ENCODE measurements at places on chromosomes 6 and 20.

GRCh38 chr20:33864324-33864963 is 53.3 kb downstream of the CHMP4B start:
- no peak for DNase-seq

GRCh38 chr6:170155464-170156196 is 135.2 kb downstream of the DLL1 start:
- no peak for DNase-seq

DNA sequence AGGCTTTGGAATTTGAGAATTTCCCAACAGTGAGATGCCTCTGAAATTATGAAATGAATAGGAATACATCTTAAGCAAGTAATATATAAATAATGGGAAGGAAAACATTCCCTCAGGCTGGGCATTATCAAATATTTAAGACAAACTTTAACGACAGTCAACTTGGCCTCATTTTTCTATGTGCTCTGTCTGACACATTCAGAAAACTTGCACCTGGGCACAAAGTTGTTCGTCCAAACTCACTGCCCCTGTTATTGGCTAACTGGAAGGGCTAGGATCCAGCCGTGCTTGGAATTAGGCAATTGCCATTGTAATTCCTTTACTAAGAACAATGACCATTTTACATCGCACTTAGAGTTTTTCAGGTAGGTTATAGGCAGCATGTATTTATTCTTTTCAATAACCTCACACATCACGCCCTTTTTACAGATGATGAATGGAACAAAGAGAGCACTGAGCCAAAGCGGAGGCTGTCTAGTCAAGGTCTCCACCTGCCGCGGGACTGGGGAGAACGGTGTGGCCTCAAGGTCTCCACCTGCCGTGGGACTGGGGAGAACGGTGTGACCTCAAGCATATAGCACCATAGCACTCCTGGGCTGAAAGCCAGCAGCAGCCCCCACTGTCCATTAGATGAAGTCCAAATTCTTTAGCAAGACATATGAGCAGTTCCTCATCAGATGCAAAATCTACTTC is 40.7 kb upstream of the FOXQ1 start:
- DNase-seq, result no peak

DNA sequence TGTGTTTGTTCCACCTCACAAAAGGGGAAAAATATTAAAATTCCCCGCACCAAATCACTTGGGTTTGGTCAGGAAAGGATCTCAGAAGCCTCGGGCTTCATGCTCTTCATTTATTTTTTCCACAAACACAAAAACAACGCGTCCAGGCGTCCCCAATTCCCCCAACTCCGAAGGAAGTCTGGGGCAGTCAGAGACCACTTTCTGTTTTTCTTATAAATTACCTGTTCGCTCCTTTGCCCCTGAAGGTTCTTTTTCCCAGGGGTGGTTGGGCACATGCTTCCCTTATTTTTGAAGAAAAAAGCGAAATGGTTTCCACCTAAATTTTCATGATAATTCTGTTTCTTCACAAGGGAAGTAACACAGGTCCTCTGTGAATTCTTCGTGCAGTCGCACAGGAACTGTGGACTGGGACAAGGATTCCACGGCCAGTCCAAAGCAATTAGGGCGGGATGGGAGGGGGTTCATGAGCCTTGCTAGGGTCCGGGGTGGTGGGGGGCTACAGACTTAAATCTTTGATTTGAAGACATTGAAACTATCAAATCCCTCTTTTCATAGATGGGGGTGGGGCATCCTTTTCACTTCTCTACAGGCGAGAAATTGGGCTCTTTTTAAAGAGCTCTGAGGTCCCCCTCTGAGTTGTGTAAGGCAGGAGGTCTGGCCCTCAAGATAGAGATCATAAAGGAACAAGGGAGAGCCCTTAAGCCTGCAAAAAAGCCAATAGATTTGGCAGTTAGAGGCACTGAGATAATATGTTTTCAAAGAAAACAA is 30.5 kb upstream of the HFE start:
- peak; percentile 63 for DNase-seq

DNA sequence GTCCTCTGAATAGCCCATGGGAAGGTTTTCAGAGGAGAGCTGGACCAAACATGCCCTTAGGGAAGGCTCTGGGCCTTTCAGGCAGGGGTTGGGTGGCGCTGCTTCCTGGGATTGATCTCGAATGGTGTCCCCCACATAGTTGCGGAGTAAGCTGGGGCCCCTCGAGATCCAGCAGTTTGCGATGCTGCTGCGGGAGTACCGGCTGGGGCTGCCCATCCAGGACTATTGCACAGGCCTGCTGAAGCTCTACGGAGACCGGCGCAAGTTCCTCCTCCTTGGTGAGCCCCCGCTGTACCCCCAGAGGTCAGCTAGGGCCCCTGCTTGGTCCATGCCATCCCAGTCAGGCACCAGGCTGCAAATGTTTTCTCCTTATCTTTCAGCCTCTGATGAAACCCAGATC is 19.3 kb downstream of the CCM2L start:
- no peak for DNase-seq

- DNase-seq, result no peak
Observed at GRCh38 chr20:57743450-57744095, 33.8 kb upstream of the PMEPA1 start.

DNA sequence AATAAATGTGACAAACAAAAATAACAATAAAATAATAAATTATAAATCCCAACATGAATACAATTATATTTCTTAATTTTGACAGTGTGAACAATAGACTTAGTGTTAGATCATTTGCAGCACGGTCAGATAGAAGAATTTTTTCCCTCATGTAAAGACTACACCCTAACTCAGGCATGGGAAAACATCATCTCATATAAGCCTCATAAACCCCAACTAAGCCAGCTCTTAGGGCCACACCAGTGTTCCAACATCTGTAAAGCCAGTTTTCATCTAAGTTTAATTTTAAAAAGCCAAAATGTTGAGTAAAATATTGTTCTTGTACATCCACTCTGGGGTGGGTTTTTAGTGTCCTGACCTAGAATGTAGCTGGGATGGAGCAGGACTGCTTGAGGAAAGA is 167.4 kb downstream of the QRSL1 start:
- DNase-seq, result no peak

DNA sequence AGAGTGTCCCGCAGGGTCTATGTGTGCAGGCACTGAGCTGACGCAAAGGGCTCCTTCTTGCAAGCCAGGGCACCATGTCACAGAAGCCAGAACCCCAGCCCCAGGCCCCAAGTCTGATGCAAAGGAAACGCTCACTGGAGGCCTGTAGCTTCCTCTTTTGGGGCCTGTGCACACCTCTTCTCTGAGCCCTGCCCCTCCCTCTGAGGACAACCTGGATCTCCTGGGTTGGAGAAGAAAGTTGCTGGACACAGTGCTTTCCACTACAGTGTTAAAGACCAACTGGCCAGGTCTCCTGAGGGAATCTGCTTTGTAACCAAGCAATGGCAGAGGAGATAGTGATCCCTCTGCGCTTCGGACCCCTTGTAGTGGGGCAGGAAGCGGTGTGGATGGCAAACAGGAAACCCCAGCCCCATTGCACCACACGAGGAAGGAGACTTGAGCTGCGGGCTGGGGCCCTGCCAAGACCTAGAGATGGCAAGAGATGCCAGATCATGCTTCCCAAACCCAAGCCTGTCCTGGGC is 90.0 kb downstream of the PRND start:
- DNase-seq, result no peak

DNA sequence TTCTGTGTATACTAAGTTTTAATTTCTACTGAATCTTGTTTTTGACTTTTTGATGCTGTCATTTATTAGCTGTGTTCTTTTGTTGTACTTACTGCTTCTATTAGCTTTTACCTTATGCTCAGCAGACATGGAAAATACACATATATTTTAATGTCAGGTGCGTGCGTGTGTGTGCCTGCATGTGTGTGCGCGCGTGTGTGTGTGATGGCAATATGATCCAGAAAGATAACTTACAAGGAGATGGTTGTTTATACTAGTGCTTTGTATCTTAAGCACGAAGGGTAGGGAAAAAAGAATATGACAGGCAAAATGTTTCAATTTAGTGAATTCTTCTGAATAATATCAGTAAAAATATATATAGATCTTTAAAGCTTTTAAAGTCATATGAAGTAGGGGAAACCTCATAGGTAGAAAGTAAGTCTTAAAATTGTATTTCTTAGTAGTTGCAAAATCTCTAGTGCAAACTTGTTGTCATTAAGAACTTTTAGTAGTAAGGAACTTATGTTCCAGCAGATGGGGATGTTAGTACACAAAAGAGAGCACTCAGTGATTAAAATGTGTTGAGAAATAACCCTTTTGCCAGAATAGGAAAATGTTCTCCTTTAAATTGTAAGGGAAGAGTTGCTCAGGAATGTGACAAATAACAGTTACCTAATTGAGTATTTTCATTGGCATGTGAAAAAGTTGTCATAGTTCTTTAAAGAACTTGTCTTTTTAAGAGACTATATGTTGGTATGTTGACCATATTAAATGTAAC is 13.2 kb downstream of the QKI start:
- DNase-seq, result peak; percentile 11

- DNase-seq, result peak; percentile 19
Observed at GRCh38 chr6:32700391-32701040, 34.1 kb upstream of the HLA-DQB1 start.

DNA sequence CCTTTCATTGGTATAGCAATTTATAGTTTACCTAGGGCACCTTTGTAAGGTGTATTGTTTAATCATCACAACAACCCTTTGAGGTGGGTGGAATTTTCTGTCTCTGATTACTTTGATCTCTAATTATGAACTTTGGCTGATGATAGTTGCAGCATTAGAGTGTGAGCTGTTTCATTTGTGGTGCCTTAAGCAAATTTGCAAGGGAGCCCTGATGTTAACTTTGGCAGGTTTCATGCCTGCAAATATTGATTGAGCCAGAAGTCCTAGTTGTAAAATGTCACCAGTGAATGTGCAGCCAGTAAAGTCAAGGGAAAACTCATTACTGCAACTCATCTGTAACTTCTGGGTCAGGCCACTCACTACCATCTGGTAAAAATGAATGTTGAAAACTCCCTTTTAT is 29.8 kb downstream of the CTNNBL1 start:
- peak; percentile 64 for DNase-seq

DNA sequence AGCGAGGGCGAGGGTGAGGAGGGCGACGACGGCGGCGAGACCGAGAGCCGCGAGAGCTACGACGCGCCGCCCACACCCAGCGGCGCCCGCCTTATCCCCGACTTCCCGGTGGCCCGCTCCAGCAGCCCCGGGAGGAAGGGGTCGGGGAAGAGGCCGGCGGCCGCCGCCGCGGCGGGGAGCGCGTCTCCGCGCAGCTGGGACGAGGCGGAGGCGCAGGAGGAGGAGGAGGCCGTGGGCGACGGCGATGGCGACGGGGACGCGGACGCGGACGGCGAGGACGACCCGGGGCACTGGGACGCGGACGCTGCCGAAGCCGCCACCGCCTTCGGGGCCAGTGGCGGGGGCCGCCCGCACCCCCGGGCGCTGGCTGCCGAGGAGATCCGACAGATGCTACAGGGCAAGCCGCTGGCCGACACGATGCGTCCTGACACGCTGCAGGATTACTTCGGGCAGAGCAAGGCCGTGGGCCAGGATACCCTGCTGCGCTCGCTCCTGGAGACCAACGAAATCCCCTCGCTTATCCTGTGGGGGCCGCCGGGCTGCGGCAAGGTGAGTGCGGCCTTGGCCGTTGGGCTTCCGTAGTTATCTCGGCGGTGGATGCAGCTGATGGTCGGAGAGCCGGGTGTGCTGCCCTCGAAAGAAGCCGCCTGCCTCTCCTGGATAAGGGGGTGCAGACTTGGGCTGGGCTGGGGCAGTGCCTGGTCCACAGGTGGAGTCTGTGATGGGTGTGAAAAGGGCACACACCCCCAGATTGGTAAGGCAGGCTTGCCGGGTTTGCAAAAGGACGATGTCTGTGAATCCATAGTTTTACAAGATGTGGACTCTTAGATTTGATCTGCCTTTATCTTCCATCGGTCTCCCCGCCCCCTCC is 938 bp downstream of the WRNIP1 start:
- peak; percentile 39 for DNase-seq

GRCh38 chr6:40887792-40888340 is 151.2 kb downstream of the UNC5CL start:
- no peak for DNase-seq

DNA sequence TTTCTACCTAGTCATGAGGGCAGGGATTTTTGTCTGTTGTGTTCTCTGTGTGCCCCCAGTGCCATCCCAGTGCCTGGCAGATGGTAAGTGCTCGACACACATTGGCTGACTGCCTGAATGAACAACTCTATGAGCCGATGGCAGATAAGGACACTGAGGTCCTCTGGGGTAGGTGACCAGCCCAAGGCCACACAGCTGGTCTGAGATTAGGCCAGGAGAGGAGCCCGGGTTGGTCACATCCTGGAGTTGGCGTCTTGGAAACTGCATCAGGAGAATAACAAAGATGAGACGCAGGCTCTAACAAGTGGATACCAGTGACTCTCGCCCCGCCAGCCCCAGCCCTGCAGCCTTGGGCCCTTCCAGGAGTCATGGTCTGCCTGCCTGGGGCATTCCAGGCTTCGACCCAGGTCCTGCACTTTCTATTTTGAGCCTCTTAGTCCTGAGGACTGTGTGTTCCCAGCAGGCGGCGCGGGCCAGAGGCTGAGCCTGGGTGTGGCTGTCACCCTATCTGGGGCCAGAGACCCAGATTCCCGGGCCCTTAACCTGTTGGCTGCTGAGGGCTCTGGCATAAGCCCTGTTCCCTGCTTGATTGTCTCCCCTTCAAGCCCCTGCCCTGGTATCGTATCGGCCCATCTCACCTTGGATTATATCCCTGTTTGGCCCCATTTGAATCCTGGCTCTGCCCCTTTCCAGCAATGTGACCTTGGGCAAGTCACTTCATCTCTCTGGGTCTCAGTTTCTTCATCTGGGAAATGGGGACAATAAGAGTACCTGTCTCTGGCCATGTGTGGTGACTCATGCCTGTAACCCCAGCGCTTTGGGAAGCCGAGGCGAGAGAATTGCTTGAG is 88.3 kb downstream of the CEBPB start:
- no peak for DNase-seq

DNA sequence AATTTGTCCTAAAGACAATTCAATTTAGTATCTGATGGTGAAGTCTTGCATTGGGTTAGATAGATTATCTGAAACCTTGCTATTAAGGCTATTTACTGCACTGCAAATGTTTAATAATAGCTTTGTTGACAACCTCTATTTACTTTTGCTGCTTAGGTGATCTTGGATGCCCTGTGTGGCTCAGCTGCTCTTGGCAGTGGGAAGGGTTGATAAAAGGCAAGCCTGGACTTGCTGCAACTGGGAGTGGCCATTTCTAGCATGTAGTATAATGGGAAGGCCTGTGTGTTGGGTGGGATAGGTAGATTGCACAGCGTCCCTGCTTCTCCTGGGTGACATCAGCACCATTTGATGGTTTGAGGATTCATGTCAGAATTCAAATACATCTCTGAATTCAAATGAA is 49.1 kb downstream of the ARMC2 start:
- DNase-seq, result no peak

Data from NCI-H2081 (cell line).